ENCODE measurements at places on chromosomes 1 and 21.

DNA sequence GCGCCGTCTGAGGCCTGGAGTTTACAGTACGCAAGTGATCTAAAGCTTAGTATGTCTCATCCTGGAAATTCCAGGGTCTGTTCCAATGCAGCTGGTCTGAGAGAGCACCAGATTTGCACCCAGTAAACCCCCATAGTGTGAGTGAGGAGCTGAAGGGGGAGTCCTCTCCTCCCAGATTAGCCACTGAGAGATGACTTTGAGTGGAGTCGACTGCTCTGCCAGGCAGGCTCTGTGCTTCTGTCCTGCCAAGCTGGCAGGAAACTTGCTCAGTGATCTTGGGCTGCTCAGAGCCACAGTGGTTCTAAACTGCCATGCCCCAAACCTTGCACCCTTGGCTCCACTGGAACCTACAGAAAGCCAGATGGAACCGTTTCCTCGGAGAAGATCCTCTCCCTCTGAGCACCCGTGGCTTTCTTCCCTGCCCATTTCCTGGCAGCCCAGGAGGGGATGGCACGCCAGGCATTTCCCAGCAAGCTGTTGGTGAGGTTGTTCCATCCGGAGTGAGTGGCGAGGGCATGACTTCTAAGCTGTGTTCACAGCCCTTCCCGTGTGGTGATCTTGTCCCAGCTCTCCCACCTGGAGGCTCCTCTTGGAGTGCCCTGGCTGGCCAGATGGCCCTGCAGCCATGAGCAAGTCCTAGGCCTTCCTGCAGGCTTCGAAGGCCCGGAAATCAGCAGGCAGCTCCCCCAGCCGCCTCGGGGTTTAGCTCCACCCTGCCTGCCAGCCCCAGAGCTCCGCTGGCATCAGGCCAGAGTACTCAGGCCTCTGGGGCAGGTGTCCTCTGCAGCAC lies 125.9 kb upstream of the VAMP3 start:
- peak; percentile 97 for DNase-seq

DNA sequence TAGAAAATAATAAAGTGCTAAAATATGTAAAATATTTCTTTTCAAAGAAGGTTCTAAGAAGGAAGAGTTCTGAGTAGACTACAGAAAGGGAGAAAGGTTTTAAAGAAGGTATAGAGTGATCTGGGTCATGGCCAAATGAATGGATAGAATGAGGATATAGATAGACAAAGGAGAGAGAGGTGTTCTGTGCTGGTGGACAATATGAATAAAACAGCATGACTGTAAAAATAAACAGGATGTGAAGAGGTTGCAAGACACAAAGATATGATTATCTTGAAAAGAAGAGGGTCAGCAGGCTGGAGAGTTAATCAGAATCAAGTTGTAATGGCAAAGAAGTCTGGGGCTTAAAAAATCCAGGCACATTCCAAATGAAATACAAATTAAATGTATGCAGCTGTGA lies 86.7 kb upstream of the GNG4 start:
- no peak for DNase-seq

GRCh38 chr21:25428537-25428936 lies 178.7 kb downstream of the MRPL39 start:
- no peak for DNase-seq

DNA sequence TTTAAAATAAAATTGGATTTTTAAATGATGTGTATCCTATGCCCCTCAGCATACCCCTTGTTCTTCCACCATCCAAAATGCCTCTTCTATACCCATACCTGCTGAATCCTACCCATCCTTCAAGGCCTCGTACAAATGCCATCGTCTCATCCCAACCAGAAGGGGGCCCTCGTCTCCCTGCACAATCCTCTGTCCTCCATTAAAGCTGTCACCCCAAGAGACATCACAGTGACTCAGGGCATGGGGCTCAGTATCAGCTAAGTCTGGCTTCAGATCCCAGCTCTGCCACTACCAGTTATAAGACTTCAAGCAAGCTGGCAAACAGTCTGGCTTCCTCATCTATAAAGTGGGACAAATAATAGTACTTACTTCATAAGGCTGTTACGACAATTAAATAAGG lies 23.8 kb downstream of the IGFN1 start:
- no peak for DNase-seq

GRCh38 chr1:93000291-93000690 lies 39.0 kb upstream of the DIPK1A start:
- DNase-seq, result no peak

DNA sequence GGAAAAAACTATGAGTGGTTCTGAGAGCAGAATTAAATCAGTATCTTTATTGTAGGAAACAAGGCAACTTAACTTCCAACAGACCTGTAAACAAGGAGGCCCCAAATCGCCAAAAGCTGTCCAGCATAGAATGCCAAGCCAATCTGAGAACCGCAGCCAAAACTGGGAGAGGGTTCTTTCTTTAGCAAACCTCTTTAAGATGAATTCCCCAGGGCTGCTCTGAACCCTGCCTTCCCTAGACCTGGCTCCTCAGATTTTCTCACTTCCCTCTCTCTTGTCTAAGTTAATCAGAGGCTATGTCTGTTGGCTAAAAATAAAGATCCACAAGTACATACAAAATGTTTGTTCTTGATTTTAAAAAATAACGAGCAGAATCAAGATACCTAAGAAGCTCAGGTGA lies 141.4 kb downstream of the SMYD3 start:
- DNase-seq, result no peak
